ENCODE measurements at places on chromosomes 7 and 10.

- no peak for DNase-seq
Measured at GRCh38 chr10:98261436-98262277, 6.3 kb downstream of the LOXL4 start.

- DNase-seq = no peak
Measured at GRCh38 chr7:14229047-14229446, 239.6 kb upstream of the ETV1 start.

- no peak for DNase-seq
Measured at GRCh38 chr7:38411404-38411803, 138.0 kb upstream of the TARP start.

DNA sequence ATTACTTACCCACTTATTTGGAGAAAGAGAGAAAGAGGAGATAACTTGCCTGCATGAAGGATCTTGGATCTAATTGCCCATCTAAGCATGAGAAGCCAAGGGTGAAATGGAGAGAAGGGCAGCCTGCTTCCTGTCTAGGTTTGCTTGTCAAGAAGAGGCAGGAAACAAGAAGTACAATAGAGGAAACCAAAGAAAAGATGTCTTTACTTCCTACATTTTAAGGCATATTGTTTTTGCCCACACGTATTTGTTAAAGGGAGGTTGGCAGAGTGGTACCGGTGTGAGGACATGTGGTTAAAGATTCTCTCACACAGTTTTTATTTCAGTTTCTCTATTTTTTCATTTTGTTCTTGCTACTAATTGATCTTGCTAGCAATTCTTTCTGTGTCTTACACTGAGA lies 6.0 kb upstream of the TAS2R38 start:
- DNase-seq = no peak

- DNase-seq = peak; percentile 39
Measured at GRCh38 chr7:40200791-40201190, 66.0 kb downstream of the SUGCT start.

DNA sequence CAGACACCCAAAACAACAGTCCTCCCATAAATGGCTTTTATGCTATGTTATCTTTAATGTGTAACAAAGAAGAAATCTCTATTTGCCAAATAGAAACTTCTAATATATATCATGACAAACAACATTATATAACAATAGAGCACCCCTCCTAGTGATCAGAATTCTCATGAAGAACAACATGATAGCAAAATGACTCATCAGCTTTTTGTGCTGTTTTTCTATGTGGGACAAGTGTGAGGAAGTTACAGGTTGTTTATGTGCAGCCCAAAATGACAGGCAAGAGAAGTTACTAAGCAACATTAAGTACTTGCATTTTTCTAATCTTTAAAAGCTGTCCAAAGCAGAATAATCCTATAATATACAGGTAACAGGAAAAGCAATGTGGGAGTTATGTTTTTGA lies 7.7 kb downstream of the DGKB start:
- no peak for DNase-seq

DNA sequence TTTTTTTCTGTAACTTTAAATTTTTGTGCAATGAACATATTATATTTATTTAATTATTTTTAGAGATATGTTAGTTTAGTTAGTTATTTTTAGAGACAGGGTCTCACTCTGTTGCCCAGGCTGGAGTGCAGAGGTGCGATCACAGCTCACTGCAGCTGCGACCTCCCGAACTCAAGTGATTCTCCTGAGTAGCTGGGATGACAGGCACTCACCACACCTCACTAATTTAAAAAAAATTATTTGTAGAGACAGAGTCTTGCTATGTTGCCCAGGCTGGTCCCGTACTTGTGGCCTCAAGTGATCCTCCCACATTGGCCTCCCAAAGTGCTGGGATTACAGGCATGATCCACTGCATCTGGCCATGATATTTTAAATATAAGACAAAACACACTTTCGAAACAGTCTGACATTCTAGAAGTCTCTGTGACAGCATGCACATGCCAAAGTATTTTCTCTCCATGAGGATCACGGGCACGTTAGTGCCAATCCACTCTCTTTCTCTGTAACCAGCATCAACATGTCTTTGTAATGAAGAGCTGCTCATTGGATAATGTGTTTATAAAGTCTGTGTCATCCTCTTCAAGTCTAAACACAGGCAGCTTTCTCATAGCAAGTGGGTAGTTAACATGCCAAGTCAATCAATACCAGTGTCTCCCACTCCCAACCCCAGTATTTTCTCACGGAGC lies 137.4 kb downstream of the GLI3 start:
- DNase-seq = no peak

Data from umbilical cord (tissue), 2 donors.